ENCODE measurements at places on chromosomes 16 and 17. TPM values are rescaled to one million over a fixed set of nuclear protein-coding genes. Genes with fewer than 3 reads are reported as not detected.

The GPRC5C gene
- 80.4 TPM for total RNA-seq

The SLC16A11 gene
- total RNA-seq: not detected

The LDHD gene
- 38.0 TPM for total RNA-seq

The TEDC2 gene
- not detected for total RNA-seq

The ATF7IP2 gene
- 1.2 TPM for total RNA-seq

The GRAPL gene
- 1.2 TPM for total RNA-seq

The OTOP2 gene
- total RNA-seq: 0.19 TPM

The ITGB4 gene
- total RNA-seq: 6.5 TPM

The ST6GALNAC1 gene
- 1.7 TPM for total RNA-seq

The LHX1 gene
- not detected for total RNA-seq

The KRT27 gene
- total RNA-seq: not detected

The P3H4 gene
- total RNA-seq: 4.0 TPM

The ARHGDIG gene
- 1.8 TPM for total RNA-seq

The HOXB4 gene
- total RNA-seq: 1.8 TPM

The NPIPA3 gene
- total RNA-seq: not detected

The SRL gene
- total RNA-seq: 184 TPM

The TBC1D3E gene
- not detected for total RNA-seq

The MYCBPAP gene
- total RNA-seq: not detected

The GDPD3 gene
- total RNA-seq: 0.66 TPM

The FGF11 gene
- total RNA-seq: 4.5 TPM

The ATP2A1 gene
- 380 TPM for total RNA-seq

The EIF1 gene
- total RNA-seq: 365 TPM

The FLYWCH1 gene
- 45.8 TPM for total RNA-seq

The HSD17B1 gene
- total RNA-seq: not detected

The PRSS36 gene
- not detected for total RNA-seq

The CDR2L gene
- 3.5 TPM for total RNA-seq

The KPNA2 gene
- total RNA-seq: 14.5 TPM

The PLA2G10 gene
- total RNA-seq: not detected

The SPAG7 gene
- 89.4 TPM for total RNA-seq

The LGALS3BP gene
- total RNA-seq: 29.7 TPM

The MMP25 gene
- not detected for total RNA-seq

The ETV4 gene
- total RNA-seq: 0.29 TPM

The TOX3 gene
- total RNA-seq: not detected

The KRT39 gene
- not detected for total RNA-seq

The IL17C gene
- not detected for total RNA-seq

The CDRT15L2 gene
- total RNA-seq: not detected

The IL34 gene
- 15.0 TPM for total RNA-seq

The KRT20 gene
- not detected for total RNA-seq

The BRD7 gene
- 55.9 TPM for total RNA-seq
